ENCODE measurements at places on chromosomes 4 and X.

DNA sequence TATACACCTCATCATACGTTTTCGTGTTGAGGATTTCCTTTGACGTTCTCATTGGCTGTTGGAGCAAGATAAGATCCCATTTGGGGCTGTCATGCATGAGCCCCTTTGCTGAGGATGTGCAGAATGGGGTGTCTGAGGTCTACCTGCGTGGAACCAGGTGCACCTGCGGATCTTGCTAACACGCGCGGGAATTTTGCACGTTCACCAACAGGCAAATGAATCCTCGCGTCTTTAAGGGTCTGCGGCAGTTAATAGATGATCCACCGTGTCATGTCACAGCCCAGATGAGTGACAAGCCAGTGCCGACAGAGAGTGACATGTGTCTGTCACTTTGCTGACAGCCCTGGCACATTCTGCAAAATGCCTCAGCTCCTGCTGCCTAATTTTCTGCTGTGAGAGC lies 56.3 kb upstream of the SHOX start:
- no peak for DNase-seq

- DNase-seq, result no peak
Observed at GRCh38 chr4:184817494-184818215, 8.1 kb downstream of the ACSL1 start.

DNA sequence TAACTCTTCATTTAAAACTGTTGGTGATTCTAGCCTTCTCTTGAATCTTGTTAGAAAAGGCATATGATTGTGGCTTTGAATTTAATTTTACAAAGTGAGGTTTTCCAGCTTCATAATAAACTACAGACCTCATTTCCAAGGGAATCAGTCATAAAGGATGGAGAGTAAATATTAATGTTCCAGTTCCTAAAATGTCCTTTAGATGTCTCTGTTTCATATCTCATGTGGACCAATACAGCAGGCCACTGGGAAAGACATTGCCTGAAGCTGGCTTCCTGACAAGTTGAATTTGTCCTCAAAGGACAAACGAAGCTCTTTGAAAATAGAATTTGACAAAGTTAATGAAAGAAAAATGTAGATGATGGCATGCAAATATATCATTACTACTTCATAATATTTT lies 125.4 kb downstream of the ZNF330 start:
- DNase-seq, result peak; percentile 20

DNA sequence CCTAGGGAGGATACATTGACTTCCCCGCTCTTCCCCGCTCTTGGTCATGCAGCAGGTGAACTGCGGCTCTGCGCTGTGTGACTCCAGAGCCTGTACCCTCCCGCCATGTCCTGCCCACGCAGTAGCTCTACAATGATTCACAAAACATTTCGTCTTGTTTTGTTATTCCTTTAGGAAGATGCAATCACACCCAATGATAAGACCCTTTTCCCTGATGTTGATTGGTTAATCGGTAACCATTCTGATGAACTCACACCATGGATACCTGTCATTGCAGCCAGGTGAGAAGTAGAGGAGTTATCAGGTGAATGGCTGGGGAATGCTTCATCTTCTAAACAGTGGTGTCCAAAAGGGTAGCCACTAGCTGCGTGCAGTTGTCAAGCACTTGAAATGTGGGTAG lies 23.2 kb downstream of the TRMT44 start:
- DNase-seq, result no peak

GRCh38 chr4:56127716-56128115 lies 179.0 kb downstream of the CEP135 start:
- no peak for DNase-seq
